ENCODE measurements at places on chromosomes 12 and 14. TPM values are rescaled to one million over a fixed set of nuclear protein-coding genes. Genes with fewer than 3 reads are reported as not detected.

- H3K4me1 ChIP-seq: no peaks in the 10 kb centered on the region
- no peak overlapping the region for H3K27ac ChIP-seq
- no peak overlapping the region for H3K4me3 ChIP-seq
Observed at GRCh38 chr12:79233341-79233781, 368.8 kb downstream of the SYT1 start.

DNA sequence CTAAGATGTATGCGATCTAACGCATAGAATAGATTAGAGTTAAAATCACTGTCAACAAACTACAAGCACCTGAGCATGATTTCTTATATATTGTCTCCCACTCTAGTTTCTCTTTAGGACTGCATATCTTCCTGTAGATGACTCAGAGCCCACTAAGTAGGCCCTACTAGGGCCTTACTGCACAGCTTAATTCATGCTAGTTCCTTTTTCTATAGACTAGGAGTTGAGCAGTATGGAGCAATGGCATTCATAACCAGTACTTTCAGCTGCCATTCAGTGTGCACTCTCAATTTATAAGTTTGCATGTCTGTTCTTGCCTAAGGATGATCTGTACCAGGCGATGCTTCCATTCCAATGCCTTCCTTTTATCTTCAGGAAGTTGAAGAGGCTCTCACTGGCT lies 103.5 kb downstream of the METTL25 start:
- no peaks in the 10 kb centered on the region for H3K4me1 ChIP-seq
- H3K4me3 ChIP-seq: no peak overlapping the region
- no peaks in the 10 kb centered on the region for H3K27me3 ChIP-seq
- H3K27ac ChIP-seq: no peak overlapping the region
- no peak for DNase-seq

GRCh38 chr14:74547331-74547927 lies 53.9 kb downstream of the ISCA2 start:
- H3K27ac ChIP-seq: no peak overlapping the region
- H3K4me3 ChIP-seq: no peak overlapping the region
- no peaks in the 10 kb centered on the region for H3K27me3 ChIP-seq
- DNase-seq: no peak
- H3K4me1 ChIP-seq: peaks cover 37% of the 10 kb centered on the region
- no peaks in the 10 kb centered on the region for H3K36me3 ChIP-seq

GRCh38 chr12:65463082-65463481 lies 184.6 kb downstream of the MSRB3 start:
- peaks cover 55% of the 10 kb centered on the region for H3K36me3 ChIP-seq
- H3K27me3 ChIP-seq: no peaks in the 10 kb centered on the region
- no peak overlapping the region for H3K4me3 ChIP-seq
- no peak overlapping the region for H3K27ac ChIP-seq

Gene LMO3
- total RNA-seq: 1.5 TPM

DNA sequence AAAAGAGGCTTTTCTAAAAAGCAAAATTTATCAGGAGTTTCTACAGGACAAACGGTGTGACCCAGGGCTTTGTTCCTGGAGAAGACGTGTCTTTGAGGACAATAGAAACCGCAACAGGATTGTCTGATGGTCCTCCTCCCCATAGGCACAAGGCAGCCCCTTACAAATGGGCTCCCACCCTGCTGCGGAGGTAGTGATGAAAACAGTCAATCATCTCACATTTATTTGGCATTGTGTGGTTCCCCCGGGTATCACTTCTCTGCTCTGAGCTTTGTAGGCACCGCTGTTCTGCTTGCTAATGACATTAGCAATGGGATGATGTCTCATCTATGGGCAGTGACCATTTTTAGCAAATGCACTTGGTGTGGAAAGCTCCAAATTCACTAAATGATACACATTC lies 155.5 kb upstream of the TMPO start:
- no peak overlapping the region for H3K27ac ChIP-seq
- H3K36me3 ChIP-seq: no peaks in the 10 kb centered on the region
- H3K4me1 ChIP-seq: no peaks in the 10 kb centered on the region
- no peak overlapping the region for H3K4me3 ChIP-seq
- DNase-seq: no peak

DNA sequence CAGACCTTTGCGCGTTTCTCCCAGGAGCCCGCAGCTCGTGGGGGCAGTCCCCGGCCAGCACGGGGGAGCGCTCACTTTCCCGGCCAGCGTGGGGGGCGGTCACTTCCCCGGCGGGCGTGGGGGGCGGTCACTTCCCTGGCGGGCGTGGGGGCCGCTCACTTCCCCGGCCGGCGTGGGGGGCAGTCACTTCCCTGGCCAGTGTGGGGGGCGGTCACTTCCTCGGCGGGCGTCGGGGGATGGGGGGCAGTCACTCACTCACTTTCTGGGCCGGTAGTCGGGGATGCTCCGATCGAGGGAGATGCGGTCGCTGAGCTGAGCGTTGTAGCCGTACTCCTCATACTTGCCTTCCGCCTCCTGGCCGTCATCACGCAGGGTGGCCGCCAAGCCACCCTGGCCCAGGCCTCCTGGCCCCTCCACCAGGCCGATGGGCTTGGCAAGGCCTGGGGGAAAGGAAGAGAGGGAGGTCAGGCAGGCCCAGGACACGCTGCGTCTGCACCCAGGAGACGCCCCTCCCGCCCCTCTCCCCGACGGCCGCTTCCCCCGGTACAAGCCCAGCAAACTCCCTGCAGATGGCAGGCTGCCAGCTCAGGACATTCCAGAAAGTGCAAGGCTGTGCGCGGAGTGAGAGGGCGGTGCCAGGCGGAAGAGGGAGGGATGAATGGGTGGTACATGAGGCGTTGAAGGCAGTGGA lies 43.3 kb downstream of the GALNT9 start:
- H3K27ac ChIP-seq: no peak overlapping the region
- DNase-seq: peak; percentile 56
- no peaks in the 10 kb centered on the region for H3K36me3 ChIP-seq
- H3K4me1 ChIP-seq: peaks cover 7% of the 10 kb centered on the region

Gene SYNJ2BP
- total RNA-seq: 67.6 TPM

Gene PNN
- 30.1 TPM for total RNA-seq

DNA sequence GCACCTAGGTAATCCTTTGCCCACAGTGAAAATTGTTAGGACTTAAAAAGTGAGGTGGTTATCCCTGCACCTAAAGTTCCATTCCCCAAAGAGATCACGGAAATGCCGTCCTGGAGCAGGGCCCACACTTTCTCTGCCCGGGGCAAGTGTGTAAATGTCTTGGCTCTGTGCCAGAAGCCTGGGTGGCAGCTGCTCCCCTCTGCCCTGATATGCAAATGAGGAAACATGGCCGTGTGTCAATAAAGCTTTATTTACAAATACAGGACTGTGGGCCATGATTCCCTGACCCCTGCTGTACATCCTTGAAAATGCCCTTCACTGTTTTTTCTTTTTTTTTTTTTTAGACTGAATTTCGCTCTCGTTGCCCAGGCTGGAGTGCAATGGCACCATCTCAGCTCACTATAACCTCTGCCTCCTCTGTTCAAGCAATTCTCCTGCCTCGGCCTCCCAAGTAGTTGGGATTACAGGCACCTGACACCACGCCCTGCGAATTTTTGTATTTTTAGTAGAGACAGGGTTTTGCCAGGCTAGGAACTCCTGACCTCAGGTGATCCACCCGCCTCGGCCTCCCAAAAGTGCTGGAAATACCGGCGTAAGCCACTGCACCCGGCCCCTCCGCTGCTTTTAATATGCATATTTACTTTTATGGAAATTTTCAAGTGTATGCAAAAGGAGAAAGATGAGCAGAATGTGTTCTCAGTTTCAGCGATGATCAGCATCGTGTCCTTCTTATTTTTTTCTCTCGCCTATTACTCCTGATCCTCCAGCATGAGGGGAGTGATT lies 75.5 kb downstream of the GALNT9 start:
- no peak for DNase-seq
- no peak overlapping the region for H3K4me3 ChIP-seq
- H3K36me3 ChIP-seq: no peaks in the 10 kb centered on the region
- no peaks in the 10 kb centered on the region for H3K4me1 ChIP-seq
- peaks cover 42% of the 10 kb centered on the region for H3K27me3 ChIP-seq
- H3K27ac ChIP-seq: no peak overlapping the region

GRCh38 chr12:112346194-112346593 lies 36.0 kb downstream of the HECTD4 start:
- H3K4me1 ChIP-seq: peaks cover 44% of the 10 kb centered on the region
- no peaks in the 10 kb centered on the region for H3K27me3 ChIP-seq
- no peak overlapping the region for H3K4me3 ChIP-seq
- DNase-seq: no peak
- no peaks in the 10 kb centered on the region for H3K36me3 ChIP-seq

Gene GPRC5A
- 0.77 TPM for total RNA-seq

DNA sequence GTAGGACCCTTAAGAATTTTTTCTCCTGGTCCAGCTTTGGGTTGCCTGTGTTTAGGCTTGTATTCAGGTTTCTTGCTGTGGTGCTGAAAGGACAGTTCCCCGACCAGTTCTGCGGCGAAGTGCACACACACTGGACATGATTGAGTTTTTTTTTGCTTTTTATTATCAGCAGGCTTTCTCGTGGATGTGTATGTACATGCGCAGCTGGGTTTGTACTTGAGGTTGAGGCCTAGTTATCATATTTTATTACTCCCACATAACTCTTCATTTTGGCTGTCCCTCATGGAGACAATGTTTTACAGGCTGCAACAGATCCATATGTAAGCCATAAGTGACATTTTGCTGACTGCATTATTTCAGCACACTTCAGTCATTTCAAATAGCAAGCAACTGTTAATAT lies 2.5 kb downstream of the SCN8A start:
- H3K27ac ChIP-seq: no peak overlapping the region
- no peak for DNase-seq
- H3K4me1 ChIP-seq: peaks cover 16% of the 10 kb centered on the region

Measured in left ventricle myocardium inferior (tissue), 1 donor.